ENCODE measurements at places on chromosomes 3 and 15.

GRCh38 chr3:53189276-53189675 lies 28.3 kb downstream of the PRKCD start:
- H3K4me3 ChIP-seq: no peak overlapping the region
- no peak overlapping the region for H3K27ac ChIP-seq
- no peak for DNase-seq
- no peaks in the 10 kb centered on the region for H3K27me3 ChIP-seq

DNA sequence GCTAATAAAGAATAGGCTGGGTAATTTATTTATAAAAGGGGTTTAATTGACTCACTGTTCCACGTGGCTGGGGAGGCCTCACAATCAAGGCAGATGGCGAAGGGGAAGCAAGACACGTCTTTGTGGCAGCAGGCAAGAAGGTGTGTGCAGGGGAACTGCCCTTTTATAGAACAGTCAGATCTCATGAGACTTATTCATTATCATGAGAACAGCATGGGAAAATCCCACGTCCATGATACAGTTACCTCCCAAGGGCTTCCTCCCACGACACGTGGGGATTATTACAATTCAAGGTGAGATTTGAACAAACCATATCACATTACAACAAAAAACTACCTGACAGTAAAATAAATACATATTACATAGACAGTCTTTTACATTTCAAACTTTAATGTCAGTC lies 414.9 kb downstream of the NAALADL2 start:
- no peak overlapping the region for H3K27ac ChIP-seq
- H3K4me3 ChIP-seq: no peak overlapping the region
- no peaks in the 10 kb centered on the region for H3K36me3 ChIP-seq
- no peak for DNase-seq
- H3K4me1 ChIP-seq: no peaks in the 10 kb centered on the region

- no peak overlapping the region for H3K27ac ChIP-seq
- H3K36me3 ChIP-seq: no peaks in the 10 kb centered on the region
- H3K4me1 ChIP-seq: no peaks in the 10 kb centered on the region
- no peak overlapping the region for H3K4me3 ChIP-seq
Measured at GRCh38 chr3:87987952-87988351, 70.9 kb downstream of the CGGBP1 start.

GRCh38 chr3:108879915-108880314 lies 57.3 kb downstream of the TRAT1 start:
- H3K27ac ChIP-seq: no peak overlapping the region
- H3K4me3 ChIP-seq: no peak overlapping the region
- no peaks in the 10 kb centered on the region for H3K4me1 ChIP-seq
- H3K27me3 ChIP-seq: no peaks in the 10 kb centered on the region
- DNase-seq: no peak
- H3K36me3 ChIP-seq: no peaks in the 10 kb centered on the region

DNA sequence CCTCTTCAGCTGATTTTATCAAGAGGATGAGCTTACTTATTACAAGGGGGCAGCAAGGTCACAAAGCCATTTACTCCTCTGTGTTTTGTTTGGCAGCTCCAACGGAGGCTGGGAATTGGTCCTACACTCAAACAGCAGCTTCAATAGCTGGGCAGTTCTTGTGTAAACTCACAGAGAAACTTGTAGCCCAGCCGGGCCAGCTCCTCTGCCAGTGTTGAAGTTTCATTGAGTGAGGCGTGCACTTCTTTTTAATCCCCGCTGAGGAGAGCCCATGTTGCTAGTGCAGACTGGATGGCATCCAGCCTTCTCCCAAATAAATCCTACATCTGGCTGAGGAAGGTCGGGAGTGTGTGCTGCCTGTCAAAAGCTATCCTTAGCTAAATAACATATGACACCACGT lies 59.5 kb downstream of the BFSP2 start:
- H3K27me3 ChIP-seq: peaks cover 9% of the 10 kb centered on the region
- no peak overlapping the region for H3K27ac ChIP-seq
- DNase-seq: no peak

- H3K27ac ChIP-seq: no peak overlapping the region
- DNase-seq: no peak
- no peaks in the 10 kb centered on the region for H3K4me1 ChIP-seq
- H3K4me3 ChIP-seq: no peak overlapping the region
Measured at GRCh38 chr3:88623709-88624108, 473.9 kb downstream of the C3orf38 start.

GRCh38 chr15:77064539-77065308 lies 6.2 kb downstream of the TSPAN3 start:
- H3K4me1 ChIP-seq: peaks cover 55% of the 10 kb centered on the region
- DNase-seq: peak; percentile 86
- H3K27ac ChIP-seq: peak overlapping the region; percentile 60
- no peaks in the 10 kb centered on the region for H3K27me3 ChIP-seq

GRCh38 chr3:127770671-127771355 lies 51.5 kb downstream of the MGLL start:
- H3K4me1 ChIP-seq: peaks cover 35% of the 10 kb centered on the region
- DNase-seq: no peak
- no peaks in the 10 kb centered on the region for H3K27me3 ChIP-seq
- no peaks in the 10 kb centered on the region for H3K36me3 ChIP-seq
- no peak overlapping the region for H3K4me3 ChIP-seq
- H3K27ac ChIP-seq: no peak overlapping the region

- no peaks in the 10 kb centered on the region for H3K4me1 ChIP-seq
- no peak for DNase-seq
- H3K27me3 ChIP-seq: no peaks in the 10 kb centered on the region
- peaks cover 19% of the 10 kb centered on the region for H3K36me3 ChIP-seq
- no peak overlapping the region for H3K27ac ChIP-seq
- H3K4me3 ChIP-seq: no peak overlapping the region
Measured at GRCh38 chr15:40747685-40748631, 7.1 kb downstream of the RMDN3 start.

- no peaks in the 10 kb centered on the region for H3K36me3 ChIP-seq
- H3K27ac ChIP-seq: no peak overlapping the region
- no peak overlapping the region for H3K4me3 ChIP-seq
- H3K4me1 ChIP-seq: no peaks in the 10 kb centered on the region
Measured at GRCh38 chr3:118641608-118642007, 393.0 kb downstream of the IGSF11 start.

GRCh38 chr3:107369791-107370190 lies 7.4 kb upstream of the CCDC54 start:
- H3K27ac ChIP-seq: no peak overlapping the region
- no peaks in the 10 kb centered on the region for H3K27me3 ChIP-seq
- DNase-seq: no peak
- no peaks in the 10 kb centered on the region for H3K36me3 ChIP-seq

GRCh38 chr3:175065497-175065896 lies 206.4 kb downstream of the NAALADL2 start:
- DNase-seq: no peak
- no peaks in the 10 kb centered on the region for H3K36me3 ChIP-seq
- H3K27ac ChIP-seq: no peak overlapping the region
- H3K4me3 ChIP-seq: no peak overlapping the region
- H3K27me3 ChIP-seq: no peaks in the 10 kb centered on the region

GRCh38 chr15:70633103-70633831 lies 130.1 kb downstream of the UACA start:
- H3K27me3 ChIP-seq: peaks cover 5% of the 10 kb centered on the region
- no peak for DNase-seq
- H3K4me1 ChIP-seq: no peaks in the 10 kb centered on the region
- H3K27ac ChIP-seq: no peak overlapping the region
- no peaks in the 10 kb centered on the region for H3K36me3 ChIP-seq

GRCh38 chr3:150761831-150762661 lies 923 bp downstream of the SIAH2 start:
- peak overlapping the region; percentile 85 for H3K4me3 ChIP-seq
- no peaks in the 10 kb centered on the region for H3K36me3 ChIP-seq
- peak; percentile 69 for DNase-seq
- no peaks in the 10 kb centered on the region for H3K27me3 ChIP-seq

DNA sequence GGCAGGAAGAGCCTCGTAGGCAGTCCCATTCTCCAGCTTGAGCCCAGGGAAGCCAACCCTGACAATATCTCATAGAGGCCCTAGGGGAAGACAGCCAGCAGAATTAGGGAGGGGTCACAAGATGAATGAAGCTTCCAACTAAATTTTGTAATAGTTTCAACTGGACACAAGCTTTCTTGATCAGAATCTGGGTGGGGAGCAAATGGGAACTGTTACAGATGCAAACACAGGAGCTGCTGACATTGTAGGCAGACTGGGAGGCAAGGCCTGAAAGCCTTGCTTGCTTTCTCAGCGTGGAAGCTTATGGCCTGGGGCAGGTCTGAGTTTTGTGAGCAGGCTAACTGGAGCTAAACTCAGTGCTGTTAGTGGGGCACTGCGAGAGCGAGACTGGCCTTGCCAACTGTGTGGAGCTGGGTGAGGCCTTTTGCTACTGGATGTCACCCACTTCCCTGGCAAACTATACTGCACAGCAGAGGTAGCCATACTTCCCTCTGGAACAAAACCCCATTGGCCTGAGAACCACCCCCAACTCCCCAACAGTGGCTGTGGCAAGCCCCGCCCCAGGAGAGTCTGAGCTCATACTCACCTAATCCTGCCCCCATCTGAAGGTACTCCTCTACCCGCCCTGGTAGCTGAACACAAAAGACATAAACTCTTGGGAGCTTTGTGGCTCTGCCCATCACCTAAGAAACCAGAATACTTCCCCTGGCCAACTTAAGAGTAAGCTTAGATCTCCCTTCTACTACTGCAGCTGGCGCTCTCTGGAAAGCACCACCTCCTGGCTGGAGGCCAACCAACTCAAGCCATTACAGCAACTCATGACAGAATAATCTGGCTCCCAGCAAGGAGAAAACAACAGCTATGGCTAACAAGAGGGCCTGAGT lies 42.9 kb downstream of the CFAP20DC start:
- DNase-seq: no peak
- H3K36me3 ChIP-seq: no peaks in the 10 kb centered on the region
- no peaks in the 10 kb centered on the region for H3K4me1 ChIP-seq
- H3K4me3 ChIP-seq: no peak overlapping the region

- H3K36me3 ChIP-seq: no peaks in the 10 kb centered on the region
- H3K27ac ChIP-seq: no peak overlapping the region
- no peak for DNase-seq
- H3K4me3 ChIP-seq: no peak overlapping the region
- H3K27me3 ChIP-seq: peaks cover 43% of the 10 kb centered on the region
Measured at GRCh38 chr15:69118089-69118488, 42.3 kb upstream of the GLCE start.

- H3K4me1 ChIP-seq: no peaks in the 10 kb centered on the region
- no peaks in the 10 kb centered on the region for H3K27me3 ChIP-seq
- H3K36me3 ChIP-seq: no peaks in the 10 kb centered on the region
- no peak overlapping the region for H3K27ac ChIP-seq
- no peak overlapping the region for H3K4me3 ChIP-seq
- DNase-seq: no peak
Measured at GRCh38 chr3:189308608-189309007, 136.8 kb downstream of the TPRG1 start.

DNA sequence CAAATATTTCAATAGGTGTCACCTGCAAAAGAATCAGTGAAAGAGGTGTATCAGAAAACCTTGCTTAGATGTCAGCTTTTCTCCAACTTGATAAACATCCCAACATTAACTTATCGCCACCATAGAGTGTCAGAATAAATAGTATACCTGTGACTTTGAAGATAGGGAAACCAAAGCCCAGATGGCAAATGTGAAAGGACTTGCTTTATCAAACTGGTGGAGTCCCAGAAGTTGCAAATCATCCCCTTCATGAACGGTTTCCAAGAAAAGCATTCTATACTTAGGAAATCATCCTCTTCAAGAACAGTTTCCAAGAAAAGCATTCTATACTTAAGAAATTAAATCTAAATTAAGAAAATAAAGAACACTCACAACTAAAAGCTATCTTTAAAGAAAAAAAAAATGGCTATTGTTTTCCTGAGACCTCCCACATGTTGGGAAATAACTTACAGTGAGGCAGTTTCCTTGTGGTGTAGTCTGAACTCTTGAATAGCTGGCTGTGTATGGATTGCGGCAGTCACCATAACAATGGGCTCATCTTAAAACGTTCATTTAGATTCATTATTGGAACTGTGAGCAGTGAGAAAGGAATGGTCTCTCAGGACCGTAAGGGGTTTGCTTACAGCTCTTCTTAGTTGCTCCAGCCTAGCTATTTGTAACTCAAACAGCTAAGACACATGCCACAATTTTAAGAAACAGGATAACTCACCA lies 56.5 kb downstream of the GHSR start:
- no peaks in the 10 kb centered on the region for H3K27me3 ChIP-seq
- H3K4me3 ChIP-seq: no peak overlapping the region
- peaks cover 5% of the 10 kb centered on the region for H3K36me3 ChIP-seq
- no peaks in the 10 kb centered on the region for H3K4me1 ChIP-seq
- DNase-seq: peak; percentile 72

GRCh38 chr3:122094125-122094524 lies 39.0 kb downstream of the CD86 start:
- H3K4me1 ChIP-seq: peaks cover 6% of the 10 kb centered on the region
- no peaks in the 10 kb centered on the region for H3K36me3 ChIP-seq
- no peak overlapping the region for H3K27ac ChIP-seq
- H3K27me3 ChIP-seq: no peaks in the 10 kb centered on the region
- H3K4me3 ChIP-seq: no peak overlapping the region
- no peak for DNase-seq

DNA sequence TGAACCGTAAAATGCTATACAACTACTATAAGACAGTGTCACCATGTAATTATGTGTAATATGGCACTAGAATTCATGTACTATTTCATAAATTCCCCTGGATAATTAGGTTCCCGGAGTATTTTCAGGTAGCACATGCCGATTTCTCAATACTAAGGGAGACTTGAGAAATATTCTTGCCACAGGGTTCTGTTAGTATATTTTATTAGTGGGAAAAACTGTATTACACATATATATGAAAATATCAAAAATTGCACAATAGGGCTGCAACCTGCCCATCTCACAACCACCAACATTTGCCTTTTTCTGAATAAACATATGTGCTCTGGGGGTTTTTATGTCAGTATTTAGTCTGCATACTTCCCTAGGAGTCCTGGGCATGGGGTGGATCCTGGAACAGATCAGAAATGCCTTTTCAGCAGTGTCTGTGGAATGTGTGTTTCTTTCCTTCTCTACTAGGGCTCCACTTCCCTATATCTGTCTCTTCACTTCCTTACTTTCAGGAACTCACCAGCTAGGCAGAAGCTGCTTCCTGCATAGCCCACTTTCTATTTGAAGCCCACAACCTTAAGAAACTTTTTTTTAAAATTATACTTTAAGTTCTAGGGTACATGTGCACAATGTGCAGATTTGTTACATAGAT lies 87.5 kb downstream of the RPL39L start:
- no peak overlapping the region for H3K4me3 ChIP-seq
- no peak overlapping the region for H3K27ac ChIP-seq
- DNase-seq: no peak
- no peaks in the 10 kb centered on the region for H3K27me3 ChIP-seq
- H3K36me3 ChIP-seq: no peaks in the 10 kb centered on the region

- peak overlapping the region; percentile 80 for H3K4me3 ChIP-seq
- no peak overlapping the region for H3K27ac ChIP-seq
- no peaks in the 10 kb centered on the region for H3K36me3 ChIP-seq
- H3K27me3 ChIP-seq: no peaks in the 10 kb centered on the region
Measured at GRCh38 chr15:55587321-55588069, 650 bp downstream of the PYGO1 start.

Measured in endothelial cell of umbilical vein (primary cell).